ENCODE measurements at places on chromosomes 5 and 9.

DNA sequence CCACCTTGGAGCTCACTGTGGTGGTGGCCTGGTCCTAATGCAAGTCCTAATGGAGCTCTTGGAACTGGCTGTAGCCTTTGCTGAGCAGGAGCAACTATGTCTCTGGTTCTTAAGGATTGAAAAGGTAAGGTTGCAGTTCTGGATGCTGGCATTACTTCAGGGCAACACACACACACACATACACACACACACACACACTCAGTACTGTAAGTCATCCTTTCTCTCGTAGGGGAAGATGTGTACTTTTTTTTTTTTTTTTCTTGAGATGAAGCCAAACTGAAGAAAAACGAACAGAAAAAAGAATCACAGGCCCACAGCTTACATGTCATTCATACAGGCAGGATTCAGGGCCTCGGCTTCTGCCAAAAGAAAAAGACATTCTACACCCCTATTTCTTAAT is 81.1 kb upstream of the RPS23 start:
- DNase-seq: no peak

DNA sequence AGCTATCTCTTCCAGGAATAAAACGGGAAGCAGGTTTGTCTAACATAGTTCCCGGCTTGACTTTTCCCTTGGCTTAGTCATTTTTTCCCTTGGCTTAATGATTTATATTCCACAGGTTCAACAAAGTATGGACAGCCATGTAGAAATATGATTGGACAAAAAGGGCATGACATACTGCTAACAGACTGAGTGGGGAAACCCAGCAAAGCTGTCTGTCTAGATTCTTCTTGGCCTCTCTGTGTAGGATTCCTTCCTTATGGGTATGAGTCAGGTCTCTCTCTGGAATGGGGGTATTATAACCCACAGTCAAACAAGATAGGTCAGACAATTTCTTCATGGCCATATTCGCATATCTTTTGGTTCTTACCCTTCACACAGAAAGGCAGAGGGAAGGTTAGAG is 5.7 kb upstream of the MTAP start:
- DNase-seq: no peak

DNA sequence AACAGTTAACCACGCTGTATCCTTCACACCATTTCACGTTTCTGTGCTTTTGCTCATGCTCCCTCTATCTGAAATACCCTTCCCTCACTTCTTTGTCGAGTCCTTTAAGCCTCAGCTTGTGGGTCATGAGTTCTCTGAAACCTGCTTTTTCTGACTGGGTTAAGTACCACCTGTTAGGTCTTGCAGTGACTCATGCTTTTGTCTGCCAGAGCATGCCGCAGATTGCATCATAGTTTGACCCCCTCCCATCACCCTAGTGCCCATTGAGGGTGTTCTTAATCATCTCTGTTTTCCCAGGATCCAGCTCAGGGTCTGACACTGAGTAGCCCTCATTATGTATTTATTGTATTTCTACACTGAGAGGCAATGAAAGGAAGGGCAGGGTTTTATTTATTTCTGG is 190.2 kb downstream of the ASTN2 start:
- no peak for DNase-seq

DNA sequence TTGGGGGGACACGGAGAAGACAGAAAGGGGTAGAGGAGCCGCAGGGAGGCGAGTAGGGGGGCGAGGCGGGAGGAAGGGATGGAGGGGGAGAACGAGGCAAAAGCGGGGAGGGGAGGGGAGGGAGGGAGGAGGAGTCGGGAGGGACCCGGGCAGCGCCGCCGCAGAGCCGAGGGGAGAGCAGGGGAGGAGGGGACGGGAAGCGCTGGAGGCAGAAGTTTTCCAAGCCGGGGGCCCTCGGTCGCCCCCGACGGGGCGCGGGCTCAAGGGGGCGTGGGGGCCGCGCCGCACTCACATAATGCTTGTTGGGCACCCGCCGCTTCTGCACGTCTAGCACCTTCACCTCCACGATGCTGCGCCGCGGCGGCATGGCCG is 353 bp downstream of the SH3PXD2B start:
- no peak for DNase-seq

DNA sequence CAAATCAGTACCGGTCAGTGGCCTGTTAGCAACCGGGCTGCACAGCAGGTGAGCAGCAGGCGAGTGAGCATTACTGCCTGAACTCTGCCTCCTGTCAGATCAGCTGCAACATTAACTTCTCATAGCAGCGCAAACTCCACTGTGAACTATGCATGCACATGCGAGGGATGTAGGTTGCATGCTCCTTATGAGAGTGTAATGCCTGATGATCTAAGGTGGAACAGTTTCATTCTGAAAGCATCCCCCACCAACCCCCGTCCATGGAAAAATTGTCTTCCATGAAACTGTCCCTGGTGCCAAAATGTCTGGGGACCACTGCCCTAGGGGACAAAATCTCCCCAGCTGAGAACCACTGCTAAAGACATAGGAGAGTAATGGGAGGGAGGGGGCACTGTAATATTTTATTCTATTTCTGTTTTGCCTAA is 51.1 kb downstream of the P4HA2 start:
- no peak for DNase-seq

DNA sequence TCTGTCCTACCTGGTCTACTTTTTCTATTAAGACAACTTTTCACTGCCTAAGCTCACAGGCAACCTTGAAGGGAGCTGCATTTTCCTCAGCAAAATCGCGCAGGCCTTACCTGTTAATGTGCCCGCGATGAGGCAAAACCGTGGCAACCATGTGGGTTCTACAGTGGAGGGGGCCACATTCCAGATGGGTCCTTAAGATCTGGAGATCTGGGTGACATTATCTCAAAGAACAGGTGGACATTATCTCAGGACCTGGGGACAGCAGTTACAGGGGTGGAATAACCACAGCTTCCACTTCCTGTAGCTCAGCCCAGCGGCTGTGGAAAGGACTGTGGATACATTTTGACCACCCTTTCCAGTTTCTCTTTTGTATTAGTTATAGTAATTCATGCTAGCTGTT is 112.8 kb upstream of the PTCH1 start:
- no peak for DNase-seq

GRCh38 chr9:134823623-134824022 is 57.0 kb upstream of the FCN2 start:
- DNase-seq: no peak

GRCh38 chr5:113202746-113203716 is 226.4 kb downstream of the DCP2 start:
- no peak for DNase-seq

DNA sequence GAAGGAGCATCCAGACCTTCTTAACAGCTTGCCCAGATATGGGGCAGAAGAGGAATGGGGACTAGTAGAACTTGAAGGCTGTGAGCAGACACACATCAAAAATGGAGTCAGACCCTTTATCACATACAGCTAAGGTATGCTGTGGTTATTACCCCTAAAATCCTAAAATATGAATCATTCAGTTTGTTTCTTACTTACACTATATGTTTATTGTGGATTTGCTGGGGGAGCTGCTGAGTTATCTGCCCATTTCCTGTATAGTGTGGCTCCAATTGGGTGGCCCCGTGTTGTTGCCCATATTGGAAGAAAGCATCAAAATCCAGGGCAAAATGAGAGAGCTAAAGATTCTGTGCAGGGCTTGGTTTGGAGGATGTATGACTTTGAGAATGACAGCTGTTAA is 56.9 kb downstream of the AP3S1 start:
- DNase-seq: no peak

DNA sequence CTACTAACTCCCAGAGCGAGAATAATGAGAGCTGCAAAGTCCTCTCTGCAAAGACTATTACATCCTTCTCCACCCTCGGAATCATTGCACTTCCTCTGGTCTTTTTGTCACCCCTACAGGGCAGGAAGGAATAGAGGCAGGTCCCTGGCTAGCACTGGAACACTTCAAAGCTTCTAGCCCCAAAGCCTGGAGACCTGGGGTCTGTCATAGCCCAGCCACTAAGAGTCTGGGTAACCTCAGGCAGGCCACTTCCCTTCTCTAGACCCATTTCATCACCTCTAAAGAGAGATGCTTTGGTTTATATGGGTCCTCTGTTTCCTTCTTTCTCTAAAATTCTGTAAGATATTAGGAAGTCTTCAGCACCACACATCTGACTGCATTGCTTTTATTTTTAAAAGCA is 6.7 kb downstream of the ADRB2 start:
- DNase-seq: no peak

GRCh38 chr9:22169727-22170503 is 160.8 kb upstream of the CDKN2B start:
- DNase-seq: no peak

GRCh38 chr9:91736898-91737601 is 213.0 kb downstream of the ROR2 start:
- DNase-seq: no peak

DNA sequence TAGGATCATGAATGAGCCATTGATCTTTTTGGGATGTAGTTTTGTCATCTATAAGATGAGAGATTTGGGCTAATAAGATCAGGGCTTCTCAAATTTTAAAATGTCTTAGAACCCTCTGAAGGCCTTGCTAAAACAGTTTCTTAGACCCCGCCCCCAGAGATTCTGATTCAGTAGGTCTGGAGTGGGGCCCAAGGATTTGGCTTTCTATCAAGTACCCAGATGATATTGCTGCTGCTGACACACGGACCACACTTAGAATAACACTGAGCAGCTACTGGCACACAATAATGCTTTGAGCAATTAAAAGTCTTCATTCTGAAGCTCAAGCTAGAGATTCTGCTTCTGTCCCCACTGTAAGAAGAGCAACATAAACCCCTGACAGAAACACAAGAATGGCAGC is 216.7 kb downstream of the SMARCA2 start:
- no peak for DNase-seq

DNA sequence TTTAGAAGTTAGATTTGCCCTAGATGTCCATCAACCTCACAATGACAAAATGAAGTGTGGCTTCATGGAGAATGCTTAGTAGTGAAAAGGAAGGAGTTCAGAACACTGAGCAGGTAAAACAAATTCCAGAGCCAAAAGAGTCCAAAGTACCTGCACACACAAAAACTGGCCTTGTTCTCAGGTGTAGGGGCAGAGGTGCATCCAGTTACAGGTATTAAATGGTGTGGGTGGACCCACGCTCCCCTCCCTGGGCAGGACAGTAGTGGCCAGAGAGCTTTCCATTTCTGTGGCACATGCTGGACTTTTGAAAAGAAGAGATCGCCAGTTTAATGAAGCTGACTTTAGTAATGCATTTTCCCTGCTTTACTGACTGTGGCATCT is 47.2 kb downstream of the SECISBP2 start:
- no peak for DNase-seq

DNA sequence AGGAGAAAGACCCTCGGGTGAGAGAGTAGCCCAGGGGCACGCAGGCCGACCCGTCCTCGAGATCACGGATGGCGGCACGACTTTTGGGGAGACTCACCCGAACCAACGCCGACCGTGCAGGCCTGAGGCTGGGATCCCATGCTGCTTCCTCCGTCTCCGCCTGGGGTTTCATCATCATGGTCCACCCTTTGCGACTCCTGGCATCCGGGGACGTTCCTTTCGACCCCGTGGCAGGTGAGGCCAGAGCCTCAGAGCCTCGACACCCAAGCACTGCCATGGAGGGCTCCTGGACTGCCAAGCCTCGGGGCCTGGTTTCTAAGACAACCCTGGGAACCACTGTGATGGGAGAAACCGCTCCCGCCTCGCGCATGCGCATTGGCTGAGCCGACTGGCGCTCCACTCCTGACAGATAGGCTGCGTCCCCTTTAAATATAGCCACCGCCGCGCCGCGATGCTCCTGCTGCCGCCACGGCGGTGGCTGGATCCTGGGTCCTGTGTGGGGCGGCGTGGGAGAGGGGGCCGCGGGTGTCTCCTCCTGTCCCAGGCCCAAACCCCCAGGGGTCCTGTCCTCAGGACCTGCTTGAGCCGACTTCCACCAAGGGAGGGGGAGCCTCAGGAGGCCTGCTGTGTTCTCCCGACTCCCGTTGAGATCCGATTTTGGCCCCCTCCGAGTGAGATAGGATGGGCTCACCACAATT is 481.6 kb downstream of the SPATA31A7 start:
- no peak for DNase-seq

DNA sequence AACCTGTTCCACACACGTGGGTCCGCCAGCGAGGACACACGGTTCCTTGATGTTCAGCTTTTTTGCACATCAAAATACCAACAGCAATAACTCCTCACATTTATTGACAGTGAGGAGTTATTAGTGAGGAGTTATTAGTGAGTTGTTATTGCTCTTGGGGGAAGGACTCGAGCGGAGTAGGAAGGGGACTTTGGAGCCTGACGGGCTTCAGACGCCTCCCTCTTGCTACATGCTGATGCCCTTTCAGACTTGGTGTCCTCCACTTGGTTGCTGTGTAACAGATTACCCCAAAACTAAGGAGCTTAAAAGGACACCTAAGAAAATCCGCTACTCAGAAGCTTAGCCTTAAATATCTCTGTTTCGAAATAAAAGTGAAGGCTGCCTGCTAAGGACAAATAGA is 181.9 kb upstream of the MSX2 start:
- no peak for DNase-seq

- DNase-seq: no peak
Observed at GRCh38 chr5:140207250-140207964, 32.4 kb downstream of the CYSTM1 start.

DNA sequence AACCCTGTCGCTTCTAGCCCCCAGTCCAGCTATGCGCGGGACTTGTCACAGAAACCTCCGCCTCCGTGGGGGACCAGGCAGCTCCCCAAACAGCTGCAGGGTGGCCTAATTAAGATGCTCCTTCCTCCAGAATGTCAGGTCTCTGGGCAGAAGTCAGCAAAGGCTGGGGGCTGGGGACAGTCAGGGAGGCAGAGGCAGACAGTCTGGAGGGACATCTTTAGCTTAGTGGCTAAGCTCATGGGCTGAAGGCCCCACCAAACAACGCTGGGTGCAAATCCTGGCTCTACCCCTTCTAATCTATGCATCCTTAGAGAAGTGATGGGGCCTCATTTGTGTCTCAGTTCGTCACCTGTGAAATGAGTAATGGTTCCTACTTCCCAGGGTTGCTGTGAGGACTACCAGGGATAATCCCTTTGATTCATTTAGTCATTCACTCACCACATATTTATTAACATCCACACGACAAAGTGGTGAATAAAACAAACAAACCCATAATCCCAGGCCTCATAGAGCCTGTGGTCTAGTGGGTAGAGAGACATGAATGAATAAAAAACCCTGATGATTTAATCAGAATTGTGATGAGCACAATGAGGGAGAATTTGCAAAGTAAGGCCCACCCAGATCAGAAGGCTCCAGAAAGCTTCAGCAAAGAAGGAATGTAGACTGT is 20.2 kb upstream of the MED27 start:
- no peak for DNase-seq

DNA sequence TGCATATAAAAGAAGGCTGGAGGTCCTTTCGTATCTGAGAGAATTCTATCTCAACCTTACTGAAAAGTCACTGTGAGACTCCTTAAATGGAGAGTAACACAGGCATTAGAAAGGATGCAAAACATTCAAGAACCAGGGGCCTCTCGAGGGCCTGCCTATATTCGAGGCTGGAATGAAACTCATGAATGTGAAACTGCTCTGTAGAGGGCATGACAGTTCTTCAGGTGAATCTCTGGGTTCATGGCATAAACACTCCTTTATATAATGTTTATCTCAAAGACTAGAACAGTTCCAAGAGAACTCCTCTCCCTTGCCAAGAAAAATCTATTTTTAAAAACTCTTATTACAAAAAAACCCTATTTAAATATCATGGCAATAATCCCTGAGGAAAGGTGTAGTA is 113.9 kb downstream of the SEC61B start:
- DNase-seq: no peak

- no peak for DNase-seq
Observed at GRCh38 chr9:109229682-109230081, 62.6 kb upstream of the FRRS1L start.

Data from activated T-cell treated with anti-CD3 and anti-CD28 coated beads for 48 hours (primary cell).